ENCODE measurements at places on chromosomes 5 and 9.

DNA sequence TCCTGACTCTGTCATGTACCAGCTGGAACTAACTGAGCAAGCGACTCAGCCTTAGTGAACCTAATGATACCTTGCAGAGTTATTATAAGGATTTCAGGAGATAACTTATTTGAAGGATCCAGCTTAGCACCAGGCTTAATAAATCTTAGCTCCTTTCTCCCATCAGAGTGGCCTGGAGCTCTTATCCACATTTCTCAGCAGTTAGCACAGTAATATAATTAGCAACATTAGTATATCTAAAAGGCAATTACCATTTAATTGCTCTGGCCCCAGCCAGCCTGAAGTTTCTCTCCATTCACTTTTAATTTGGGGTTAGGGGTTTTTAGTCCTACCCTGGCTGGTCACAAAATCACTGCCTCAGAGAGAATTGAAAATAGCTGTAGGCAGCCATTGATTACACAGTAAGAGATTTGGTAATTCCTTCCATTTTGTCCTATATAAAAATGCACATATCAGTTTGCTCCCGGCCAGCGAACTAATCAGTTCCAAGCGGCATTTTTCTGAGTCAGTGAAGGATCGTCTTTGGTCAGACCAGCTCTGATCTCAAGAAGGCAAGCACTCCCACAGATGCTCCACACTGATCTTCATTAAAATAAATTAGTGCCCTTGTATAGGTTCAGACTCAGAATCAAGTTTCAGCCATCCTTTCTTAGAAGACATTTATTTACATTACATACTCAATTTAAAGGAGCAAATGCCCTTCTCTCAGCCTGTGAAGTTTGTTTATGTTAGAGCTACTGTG lies 56.6 kb downstream of the SNCAIP start:
- ATAC-seq = no peak

- no peak for ATAC-seq
These were observed 196.3 kb downstream of the MLLT3 start for GRCh38 chr9:20426019-20426418.

DNA sequence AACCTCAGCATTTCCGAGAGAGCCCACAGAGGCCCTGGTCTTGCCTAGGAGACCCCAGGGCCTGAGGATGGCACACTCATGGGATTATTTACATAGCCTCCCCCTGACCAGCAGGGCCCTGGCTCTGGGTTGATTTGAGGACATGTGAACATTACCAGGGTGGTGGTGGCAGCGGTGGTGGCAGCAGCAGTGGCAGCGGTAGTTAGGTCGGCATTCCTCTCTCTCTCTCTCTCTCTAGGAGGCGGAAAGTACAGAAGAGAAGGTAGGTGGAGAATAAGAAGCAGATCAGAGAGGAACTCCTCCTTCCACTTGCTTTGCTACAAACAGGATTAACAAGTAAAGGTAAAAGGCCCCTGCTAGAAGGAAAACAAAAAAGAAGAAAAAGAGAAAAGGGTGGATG lies 39.3 kb downstream of the B4GALT1 start:
- no peak for ATAC-seq

DNA sequence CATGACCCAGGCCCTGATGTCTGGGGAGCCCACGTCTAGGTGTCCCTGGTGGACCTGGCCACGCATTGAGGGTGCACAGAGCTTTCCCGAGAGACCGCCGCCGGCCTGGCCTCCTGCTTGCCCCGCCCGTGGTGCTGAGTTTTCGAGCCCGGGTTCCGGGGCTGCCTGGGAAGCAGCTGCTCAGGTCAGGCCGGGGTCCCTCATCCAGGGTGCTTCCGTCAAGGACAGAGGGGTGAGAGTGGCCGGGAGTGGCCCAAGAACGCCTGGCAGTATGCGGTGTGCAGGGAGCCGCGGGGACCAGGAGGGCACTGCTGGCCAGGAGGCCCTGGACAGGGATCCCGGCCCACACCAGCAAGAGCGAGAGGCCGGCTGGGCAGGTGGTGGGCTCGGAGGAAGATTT lies 19.6 kb downstream of the CCDC187 start:
- ATAC-seq = no peak

GRCh38 chr9:1989500-1989899 lies 25.6 kb upstream of the SMARCA2 start:
- no peak for ATAC-seq

DNA sequence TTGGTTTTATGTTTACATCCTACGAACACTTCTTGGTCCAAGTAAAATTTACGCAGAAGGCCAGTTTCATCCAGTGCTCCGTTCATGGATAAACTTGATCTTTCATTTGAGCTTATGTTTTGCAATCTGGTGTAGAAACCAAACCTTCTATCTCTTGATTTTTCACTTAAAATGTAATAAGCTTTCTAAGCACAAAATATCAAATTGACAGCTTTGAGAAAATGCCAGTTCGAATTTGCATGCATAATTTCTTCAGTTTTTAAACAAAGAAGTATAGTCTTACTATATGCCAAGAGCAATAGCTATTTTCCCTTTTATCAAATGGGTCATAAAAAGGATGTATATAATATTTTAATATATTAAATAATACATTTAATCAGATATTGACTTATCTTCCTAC lies 17.8 kb downstream of the DNAH5 start:
- no peak for ATAC-seq

Measured in SK-N-SH treated with all-trans-retinoic acid at 6 μM for 48 hours (cell line).